ENCODE measurements at places on chromosomes 4 and X.

GRCh38 chrX:55056820-55057674 is 17.8 kb upstream of the PAGE2B start:
- DNase-seq, result no peak

- DNase-seq, result no peak
Observed at GRCh38 chrX:6748595-6748994, 213.7 kb upstream of the VCX3A start.

- no peak for DNase-seq
Observed at GRCh38 chr4:185219551-185220344, 10.3 kb downstream of the SNX25 start.

DNA sequence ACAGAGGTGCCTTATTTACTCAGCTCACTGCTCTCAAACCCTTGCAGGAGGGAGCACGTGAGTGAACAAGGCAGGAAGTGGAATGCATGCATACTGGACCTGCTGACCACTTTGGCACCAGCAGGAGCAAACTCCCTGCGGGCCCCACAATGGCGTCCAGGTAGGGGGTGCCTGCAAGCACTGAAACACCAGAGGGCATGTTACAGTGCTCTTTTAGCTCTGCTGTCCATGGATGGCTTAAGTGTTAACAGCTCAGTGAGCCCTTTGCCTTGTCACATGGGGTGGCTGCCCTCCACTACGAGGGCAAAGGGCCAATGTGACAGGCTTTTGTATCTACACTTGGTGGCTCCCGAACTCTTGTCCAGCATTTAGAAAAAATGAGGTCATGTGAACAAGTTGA is 199.5 kb upstream of the UGT8 start:
- no peak for DNase-seq

DNA sequence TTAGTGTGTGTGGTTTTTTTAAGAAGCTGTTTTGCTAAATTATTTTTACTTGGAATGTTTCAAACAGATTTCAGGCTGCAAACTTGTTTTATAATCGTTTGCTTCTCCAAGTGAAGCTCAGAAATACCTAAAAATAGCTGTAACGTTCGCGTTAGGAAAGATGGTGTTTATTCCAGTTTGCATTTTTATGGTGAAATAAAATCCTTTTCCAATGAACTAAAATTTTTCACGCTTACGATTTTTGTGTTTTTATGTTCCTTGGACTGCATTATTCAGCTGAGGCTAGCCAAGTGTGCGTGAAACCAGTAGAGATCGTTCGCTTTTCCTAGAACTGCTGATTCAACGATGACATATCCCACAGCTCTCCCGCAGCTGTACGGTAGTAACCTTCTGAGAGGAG is 10.9 kb downstream of the AKAP17A start:
- no peak for DNase-seq

- DNase-seq, result no peak
Observed at GRCh38 chr4:128840711-128841318, 31.3 kb downstream of the JADE1 start.

DNA sequence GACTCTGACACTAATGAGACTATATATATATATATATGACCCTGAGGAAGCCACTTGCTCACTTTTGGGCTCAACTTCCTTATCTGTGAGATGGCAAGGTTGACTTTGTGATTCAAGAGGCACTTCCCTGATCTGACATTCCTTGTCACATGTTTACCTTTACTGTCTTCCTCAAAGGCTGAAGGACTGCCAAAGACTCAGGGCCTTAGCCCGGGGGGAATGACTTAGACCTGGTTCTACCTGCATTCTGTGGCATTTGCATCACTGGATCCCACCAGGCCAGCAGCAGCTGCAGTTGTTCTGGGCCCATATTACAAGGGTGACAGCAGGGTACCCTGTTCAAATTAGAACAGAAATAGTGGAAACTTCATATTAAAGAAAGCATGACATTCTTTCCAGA is 3.1 kb upstream of the HS6ST2 start:
- DNase-seq, result no peak

DNA sequence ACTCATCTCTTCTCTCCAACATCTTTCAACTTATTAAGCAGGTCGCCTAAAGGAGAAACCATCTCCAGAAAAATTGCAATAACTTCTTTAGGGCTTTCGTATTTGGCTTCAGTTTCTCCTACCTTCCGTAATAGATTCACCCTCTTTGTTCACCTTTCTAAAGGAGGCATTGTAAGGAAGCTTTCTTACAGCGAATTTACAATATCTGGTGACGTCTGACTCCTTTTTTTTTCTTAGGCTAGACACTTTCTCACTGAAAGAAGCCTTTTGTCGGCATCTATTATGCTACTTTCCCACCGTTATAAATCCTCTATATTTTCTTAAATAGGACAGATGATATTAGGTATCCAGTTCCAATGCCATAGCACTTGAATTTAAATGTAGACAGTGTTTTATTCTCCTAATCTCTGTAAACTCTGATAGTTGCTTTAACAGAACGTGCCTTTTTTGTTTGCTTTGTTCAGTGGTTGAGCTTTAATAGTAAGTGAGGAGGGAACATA is 302.4 kb downstream of the IL1RAPL1 start:
- DNase-seq, result no peak

DNA sequence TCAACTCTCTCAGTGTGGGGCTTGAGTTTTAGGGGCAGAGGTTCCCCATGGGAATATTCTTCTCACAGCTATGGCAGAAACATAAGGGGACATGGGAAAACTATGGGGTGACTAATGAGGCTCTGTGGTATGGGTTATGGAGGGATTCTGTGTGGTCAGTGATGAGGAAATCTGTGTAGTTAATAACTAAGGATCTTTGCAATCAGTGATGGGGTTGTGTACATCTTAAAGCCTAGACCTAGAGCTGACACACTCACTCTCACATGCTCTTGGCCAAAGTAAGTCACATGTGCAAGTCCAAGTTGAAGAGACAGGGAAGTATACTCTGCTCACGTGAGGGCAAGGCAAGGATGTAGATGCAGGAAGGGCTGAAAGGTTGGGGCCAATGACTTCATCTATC is 86.4 kb upstream of the UXT start:
- DNase-seq, result no peak

GRCh38 chrX:4322916-4323315 is 609.5 kb upstream of the PRKX start:
- DNase-seq, result no peak

GRCh38 chr4:70613306-70614183 is 15.0 kb upstream of the ENAM start:
- no peak for DNase-seq

DNA sequence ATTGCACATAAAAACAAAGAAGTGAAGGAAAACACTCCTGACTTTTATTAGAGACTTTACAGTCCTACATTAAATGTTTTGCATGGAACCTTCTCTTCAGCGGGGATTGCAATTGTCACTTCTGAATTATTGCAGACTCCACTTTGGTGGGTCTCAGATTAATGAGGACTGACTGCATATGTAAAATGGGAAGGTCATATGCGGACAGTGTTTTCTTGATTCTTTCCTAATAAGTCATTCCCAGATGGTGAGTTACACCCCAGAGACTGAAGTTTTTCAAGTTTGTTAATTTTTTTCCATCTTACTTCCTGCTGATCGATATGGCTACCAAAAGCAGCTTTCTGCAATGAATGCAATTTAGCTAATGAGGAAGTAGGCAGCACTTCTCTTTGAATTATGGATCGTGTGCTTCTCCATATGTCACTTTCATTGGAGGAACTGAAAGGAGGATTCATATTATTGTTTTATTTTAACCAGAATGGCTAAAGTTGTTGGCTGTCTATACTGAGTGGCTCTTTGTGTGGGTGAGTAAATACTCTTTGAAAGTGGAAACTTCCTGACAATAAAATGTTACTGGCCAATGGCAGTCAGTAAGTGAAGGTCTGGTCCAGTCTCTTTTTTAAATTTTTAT is 119.3 kb upstream of the CLNK start:
- DNase-seq, result no peak

- DNase-seq, result no peak
Observed at GRCh38 chr4:187309456-187309855, 585.8 kb upstream of the FAT1 start.

DNA sequence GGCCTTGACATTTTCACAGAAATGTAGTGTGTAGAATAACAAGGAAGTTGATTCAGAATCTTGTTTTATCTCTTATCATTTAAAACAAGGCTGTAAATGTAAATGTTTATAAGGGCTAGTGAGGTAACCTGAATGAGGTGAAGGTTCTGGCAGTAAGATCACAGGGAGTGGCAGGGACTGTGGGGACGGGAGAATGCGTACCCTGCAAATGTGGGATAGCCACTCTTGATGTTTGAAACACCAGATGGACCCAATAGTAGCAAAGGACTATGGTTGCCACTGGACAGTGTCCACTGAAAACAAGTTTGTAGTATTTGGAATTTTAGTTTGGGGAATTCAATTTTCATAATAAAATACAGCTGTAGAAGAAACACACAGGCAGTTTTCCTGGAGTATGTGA is 155.3 kb downstream of the FHIP1A start:
- DNase-seq, result no peak

Data from stimulated activated CD8-positive, alpha-beta memory T cell treated with anti-CD3 and anti-CD28 coated beads, Interleukin-2, amount 100 ng/mL, for 1 hour (primary cell).